ENCODE measurements at places on chromosomes 2 and 18. TPM values are rescaled to one million over a fixed set of nuclear protein-coding genes. Genes with fewer than 3 reads are reported as not detected.

GNLY gene
- total RNA-seq = not detected

MAB21L4 gene
- not detected for total RNA-seq

SCYGR4 gene
- total RNA-seq = not detected

PAX8 gene
- total RNA-seq = 1.5 TPM

SLC9A2 gene
- under 0.01 TPM for total RNA-seq

CCDC142 gene
- total RNA-seq = 27.6 TPM

SAG gene
- total RNA-seq = not detected

CTDSP1 gene
- 53.4 TPM for total RNA-seq

NR4A2 gene
- 0.33 TPM for total RNA-seq

ZBTB7C gene
- not detected for total RNA-seq

ZNF804A gene
- total RNA-seq = 2.3 TPM

HOXD13 gene
- not detected for total RNA-seq

RAPGEF4 gene
- total RNA-seq = 0.66 TPM

FAP gene
- 143 TPM for total RNA-seq

SERPINB3 gene
- not detected for total RNA-seq

FSIP2 gene
- 0.15 TPM for total RNA-seq

POLE4 gene
- 24.4 TPM for total RNA-seq

MROH2A gene
- total RNA-seq = not detected

LYG2 gene
- total RNA-seq = not detected

TRABD2A gene
- total RNA-seq = 17.5 TPM

TLX2 gene
- total RNA-seq = 0.58 TPM

PARD3B gene
- 15.7 TPM for total RNA-seq

DPP4 gene
- 163 TPM for total RNA-seq

CDH20 gene
- total RNA-seq = not detected

GAL3ST2 gene
- not detected for total RNA-seq

Data from smooth muscle cell of trachea (primary cell).